ENCODE measurements at places on chromosomes 7 and 10.

- no peak for DNase-seq
Observed at GRCh38 chr10:4758256-4758655, 67.8 kb upstream of the AKR1E2 start.

DNA sequence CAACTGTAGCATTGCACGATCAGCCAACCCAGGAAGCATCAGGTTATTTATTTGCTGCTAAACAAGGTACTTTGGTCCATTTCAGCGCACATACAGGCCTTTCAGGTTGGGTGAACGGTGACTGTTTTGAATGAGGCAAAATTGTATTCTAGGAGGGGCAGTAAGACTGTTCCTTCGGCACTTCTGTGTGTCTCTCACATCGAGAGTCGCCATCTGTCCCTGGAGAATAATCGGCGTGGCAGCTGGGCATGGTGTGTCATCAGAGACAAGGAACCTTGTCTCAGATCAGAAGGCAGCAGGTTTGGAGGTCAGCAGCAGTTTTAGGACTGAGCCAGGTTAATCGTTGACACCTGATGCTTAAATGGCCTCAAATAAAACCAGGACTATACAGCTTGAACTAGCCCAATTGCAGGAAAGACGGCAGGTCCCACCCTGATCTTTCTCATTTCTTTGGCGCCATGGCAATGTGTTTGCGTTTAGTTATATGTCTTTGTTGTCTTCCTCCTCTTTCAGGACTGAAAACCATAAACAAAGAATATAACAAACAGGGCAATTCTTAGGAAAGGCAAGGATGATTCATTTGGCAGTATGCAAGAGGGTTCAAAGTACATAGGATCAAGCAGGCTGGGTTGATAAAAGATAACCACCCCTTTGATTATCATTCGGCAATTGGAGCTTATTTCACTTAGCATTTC is 92.0 kb upstream of the PRR15 start:
- DNase-seq = no peak

- no peak for DNase-seq
Observed at GRCh38 chr10:129131457-129132132, 335.4 kb upstream of the MGMT start.

DNA sequence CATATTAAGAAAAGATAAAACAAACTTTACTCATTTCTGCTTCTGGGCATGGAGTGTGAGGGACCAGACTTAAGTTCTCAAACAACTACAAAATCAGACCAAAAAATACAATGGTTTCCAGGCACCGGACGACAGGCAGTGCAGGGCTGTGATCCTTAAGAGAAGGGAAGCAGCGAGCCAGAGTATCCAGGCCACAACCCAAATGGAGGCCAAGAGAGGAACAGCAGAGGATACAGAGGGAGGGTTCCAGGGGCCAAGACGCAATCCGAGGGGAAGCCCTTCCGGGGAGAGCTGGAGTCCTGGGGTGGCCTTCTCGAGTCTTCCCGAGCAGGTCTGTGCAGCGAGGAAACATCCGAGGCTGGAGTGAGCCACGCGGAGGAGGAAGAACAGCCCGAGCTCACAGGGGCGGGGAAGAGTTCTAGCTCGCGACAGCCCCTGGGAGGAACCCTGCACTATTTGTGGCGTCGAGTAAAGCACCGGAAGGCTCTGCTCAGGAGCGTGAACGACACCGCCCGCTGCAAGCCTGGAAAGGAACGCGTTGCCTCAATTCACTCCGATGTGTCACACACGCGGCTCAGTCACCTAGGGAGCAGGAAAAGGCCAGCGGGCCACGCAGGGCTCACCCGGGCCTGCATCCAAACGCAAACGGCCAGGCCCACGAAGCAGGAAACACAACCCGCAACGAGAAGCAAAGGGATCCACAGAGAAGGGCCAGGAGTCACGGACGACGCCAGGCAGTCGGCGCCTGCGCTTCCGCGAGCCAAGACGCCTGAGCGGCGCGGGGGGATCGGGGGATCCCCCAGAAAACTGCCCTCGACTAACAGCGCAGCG is 933 bp upstream of the RNF32 start:
- no peak for DNase-seq

GRCh38 chr10:63273577-63273976 is 140.4 kb downstream of the NRBF2 start:
- DNase-seq = no peak

DNA sequence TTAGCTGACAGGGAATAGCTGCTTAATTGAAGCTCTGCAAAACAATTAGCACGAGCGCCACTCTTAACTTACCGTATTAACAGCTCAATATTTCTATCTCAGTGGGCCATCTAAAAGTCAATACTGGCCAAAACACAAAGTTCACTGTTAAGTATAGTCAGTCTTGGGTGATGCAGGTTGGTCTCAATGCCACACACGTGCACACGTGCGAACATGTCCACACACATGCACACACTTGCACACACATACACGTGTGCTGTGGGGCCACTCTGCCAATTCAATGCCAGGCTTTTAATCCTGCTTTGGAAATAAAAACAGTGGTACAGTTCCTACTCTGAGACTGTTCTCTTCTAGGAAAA is 105.1 kb downstream of the GRB10 start:
- DNase-seq = no peak

DNA sequence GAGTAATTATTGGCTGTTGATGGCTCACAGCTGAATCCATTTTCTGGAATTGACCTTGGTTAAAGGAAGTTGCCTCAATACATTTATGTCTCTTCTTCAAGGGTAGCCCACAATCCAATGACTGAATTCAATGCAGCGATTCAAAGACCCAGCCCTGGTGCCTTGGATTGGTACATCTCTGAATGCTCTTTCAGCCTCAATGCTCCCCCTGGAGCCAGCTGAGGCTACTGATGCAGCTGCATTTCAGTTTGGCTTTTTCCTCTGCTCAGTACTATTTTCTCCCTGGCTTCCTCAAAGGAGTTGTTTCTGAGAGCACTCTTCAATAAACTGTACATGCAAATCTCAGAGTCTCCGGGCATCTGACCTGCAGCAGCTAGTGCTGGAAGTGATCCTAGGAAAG is 633 bp upstream of the EBLN1 start:
- no peak for DNase-seq

- DNase-seq = no peak
Observed at GRCh38 chr10:131641231-131641630, 259.6 kb upstream of the PPP2R2D start.

GRCh38 chr7:73649576-73649975 is 18.1 kb upstream of the VPS37D start:
- DNase-seq = no peak

GRCh38 chr10:24882047-24882698 is 70.2 kb downstream of the PRTFDC1 start:
- DNase-seq = no peak

GRCh38 chr7:155975490-155975889 is 163.2 kb upstream of the SHH start:
- DNase-seq = no peak

- DNase-seq = no peak
Observed at GRCh38 chr7:122304996-122305421, 459 bp upstream of the FEZF1 start.

DNA sequence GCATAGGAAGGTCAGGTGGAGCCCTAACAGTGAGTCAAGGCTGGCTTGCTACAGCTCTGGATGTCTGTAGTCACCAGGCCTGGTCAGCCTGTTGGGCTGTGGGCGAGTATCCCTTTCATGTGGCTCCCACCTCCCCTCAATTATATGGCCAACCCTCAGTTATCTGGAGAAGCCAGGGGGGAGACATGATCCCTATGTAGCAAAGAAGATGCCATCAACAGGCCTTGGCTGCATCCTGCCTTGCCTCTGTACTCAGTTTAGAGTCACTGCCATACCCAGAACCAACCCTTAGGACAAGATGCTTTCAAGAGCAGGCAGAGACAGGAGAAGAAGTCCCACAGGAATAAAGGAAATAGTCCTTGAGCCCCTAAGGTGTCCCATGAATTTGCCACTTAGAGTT is 763.9 kb downstream of the GRID1 start:
- DNase-seq = no peak

DNA sequence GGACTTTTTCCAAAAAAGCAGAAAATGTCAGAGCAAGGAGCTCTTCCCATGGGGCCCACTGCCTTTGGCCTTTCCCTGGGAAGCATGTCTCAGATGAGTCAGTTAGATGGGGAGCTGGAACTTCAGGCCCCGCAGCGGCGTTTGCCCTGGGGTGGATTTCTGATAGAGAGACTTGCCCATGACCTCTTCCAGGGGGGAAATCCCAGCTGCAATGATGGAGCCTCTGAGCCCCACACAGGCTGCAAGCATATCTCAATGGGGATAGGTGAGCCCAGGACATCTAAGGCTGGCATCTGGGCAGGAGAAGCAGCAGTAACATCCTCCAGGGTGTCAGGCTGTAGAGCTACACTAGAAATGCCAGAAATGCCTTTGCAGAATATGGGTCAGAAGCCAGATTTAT is 269.2 kb upstream of the TCERG1L start:
- no peak for DNase-seq

DNA sequence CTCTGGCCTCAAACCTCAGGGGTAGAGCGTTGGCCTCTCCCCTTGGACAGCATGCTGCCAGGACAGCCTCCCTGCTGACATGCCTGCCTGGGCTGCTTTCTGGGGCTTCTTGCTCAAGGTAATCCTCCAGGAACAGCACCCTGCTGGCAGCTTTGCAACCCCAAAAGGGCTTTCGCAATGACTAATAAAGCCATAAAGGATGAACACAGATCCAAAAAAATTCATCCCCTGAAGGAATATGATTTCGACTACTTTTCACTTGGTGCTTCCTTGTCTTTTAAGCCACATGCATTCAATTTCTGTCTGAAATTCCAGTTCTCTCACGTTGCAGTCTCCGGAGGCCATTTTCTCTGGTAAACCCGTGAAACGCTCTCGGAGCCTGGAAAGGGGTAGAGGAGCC is 15.1 kb upstream of the SH3PXD2A start:
- no peak for DNase-seq

DNA sequence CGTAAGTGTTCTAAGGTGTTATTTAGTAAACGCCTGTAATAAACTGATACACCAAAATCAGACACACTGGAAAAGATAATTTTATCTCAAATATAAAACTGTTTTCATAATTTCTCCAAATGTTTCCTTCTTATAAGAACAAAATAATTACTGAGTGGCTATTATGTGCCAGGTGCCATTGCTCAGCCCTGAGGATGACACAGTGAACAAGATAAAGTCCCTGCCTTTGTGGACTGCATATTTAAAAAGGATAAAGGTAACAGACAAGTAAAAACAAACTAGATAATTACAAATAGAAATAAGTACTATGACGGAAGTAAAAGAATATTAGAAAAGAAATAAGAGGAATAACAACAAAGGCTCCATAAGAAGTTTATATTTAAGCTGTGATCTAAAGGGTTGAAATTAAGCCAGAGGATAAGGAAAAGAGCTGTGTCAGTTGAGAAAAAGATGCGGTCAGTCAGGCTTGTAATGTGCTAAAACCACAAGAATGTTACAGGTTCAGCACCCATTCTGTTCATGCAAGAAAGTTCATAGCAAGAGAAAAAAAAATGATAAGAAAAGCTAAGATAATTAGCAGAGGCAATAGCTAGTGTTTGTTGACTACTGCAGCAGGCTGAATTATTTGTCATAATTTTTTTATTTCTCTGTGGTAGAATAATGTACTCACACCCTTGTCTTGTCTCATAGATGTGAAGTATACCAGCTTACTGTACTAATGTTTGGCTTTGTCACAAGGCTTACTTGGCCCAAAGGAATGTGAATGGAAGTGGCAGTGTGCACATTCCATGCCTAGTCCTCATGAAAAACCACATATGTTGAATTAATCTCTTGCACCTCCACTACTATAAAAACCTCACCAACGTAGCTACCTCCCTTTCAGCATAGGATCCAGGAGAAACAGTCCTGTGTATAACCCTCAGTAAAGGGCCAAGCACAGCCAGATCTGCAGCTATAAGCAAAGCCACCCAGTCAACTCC is 75.1 kb downstream of the CRPPA start:
- no peak for DNase-seq

DNA sequence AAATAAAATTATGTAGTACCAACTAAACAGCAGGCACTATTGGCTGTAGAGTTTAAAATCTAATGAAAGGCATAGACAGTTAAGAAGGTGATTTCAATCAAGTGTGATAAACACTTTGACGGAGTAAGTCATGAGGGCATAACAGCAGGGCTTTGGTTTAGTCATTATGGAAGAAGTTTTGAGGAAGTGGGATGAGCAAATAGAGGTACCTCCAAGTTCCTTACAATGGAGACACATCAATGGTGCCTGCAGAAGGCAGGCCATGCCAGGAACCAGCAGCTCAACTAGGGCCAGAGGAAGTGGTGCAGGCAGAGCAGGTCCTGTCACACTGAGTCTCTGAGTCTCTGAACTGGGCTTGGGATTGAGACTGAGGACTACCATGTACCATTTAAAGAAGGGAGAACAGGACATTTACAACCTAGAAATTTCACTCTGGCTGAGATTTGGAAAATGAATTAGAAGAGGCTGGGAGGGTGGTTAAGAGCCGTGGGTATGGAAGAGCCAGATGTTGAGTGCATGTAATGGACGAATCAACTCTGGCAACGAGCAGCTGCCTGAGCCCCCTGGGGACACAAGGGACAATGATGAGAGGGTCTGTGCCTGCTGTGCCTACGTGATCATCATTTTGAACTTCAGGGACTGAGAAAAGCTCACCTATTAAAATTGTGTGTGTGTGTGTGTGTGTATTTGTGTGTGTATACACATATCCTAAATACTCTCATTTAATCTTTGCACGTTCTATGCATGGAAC is 208.7 kb upstream of the POM121L12 start:
- no peak for DNase-seq

- DNase-seq = no peak
Observed at GRCh38 chr10:3834947-3835346, 49.9 kb upstream of the KLF6 start.

GRCh38 chr10:51532044-51532443 is 167.4 kb downstream of the CSTF2T start:
- no peak for DNase-seq

DNA sequence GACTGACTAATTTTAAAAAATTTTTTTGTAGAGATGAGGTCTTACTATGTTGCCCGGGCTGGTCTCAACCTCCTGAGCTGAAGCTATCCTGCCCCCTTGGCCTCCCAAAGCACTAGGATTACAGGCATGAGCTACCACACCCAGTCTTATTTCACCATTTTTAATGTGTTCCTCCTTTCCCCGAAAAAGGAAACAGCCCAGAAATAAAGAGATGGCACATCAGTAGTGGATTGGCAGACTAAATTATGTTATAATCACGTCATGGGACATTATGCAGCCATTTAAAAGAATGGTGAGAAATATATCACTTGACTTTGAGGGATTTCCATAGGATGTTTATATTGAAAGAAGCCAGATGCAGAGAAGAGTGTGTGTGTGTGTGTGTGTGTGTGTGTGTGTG is 40.5 kb downstream of the CAPZA2 start:
- DNase-seq = no peak

GRCh38 chr7:140754506-140754905 is 58.0 kb downstream of the NDUFB2 start:
- no peak for DNase-seq
